ENCODE measurements at places on chromosomes 1 and 21.

DNA sequence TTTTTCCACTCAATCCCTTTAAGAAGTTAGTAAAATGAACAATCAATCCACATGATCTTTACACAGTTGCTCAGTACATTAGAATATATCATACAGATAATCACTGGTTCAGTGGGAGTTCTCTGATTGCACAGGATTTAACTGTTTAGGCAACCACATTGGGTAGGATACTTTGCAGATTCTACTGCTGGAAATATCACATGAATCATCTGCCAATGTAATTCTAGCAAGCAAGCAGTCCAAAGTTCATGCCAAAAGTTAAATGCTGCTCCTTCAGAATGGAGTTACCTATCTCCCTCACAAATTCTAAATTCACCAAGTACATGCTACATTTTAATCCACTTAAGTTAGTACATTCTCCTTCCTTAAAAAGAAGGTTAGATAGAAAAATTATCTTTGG lies 52.4 kb downstream of the NEGR1 start:
- no peak for DNase-seq

DNA sequence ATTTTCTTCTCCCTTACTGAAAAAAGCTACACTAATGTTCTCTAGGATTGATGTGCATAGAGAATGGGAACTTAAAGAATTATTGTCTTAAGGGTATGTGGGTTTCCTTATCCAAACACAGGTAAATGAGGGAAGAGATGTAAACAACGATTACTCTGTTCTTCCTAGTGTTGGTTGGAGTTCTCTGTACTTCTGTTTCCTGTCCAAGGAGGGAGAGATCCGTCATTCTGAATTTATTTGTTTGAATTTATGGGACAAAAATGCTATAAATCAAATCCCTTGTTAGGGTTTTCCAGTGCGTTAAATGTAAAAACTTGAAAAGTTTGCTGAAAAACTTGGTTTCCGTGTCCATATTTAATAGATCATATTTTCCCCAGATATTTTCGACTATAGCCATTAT lies 29.6 kb downstream of the LAMC1 start:
- no peak for DNase-seq

DNA sequence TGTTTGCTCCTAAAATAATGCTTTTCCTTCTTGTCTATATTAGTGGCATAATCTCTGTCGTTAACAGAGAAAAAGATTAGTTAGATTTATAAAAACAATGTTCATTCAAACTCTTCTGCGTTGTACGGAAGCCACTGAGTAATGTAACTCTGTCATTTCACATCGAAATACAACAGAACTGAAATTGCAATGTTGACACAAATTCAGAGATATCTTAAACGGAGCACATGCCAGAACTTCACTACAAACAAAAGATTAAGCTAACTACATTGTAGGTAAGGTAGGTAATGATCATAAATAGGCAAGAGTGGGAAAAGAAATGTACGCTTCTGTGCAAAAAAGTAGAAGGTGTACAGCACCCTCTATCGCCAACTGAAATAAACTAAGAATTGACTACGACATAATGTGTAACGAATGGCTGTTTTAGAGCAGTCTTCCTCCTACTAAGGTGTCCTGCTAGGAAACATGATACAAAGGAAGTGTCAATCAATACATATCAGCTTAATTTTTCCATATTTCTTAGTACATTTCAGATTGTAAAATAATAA lies 56.6 kb downstream of the PCNX2 start:
- no peak for DNase-seq

GRCh38 chr1:162070094-162070748 lies 730 bp downstream of the NOS1AP start:
- DNase-seq, result no peak

DNA sequence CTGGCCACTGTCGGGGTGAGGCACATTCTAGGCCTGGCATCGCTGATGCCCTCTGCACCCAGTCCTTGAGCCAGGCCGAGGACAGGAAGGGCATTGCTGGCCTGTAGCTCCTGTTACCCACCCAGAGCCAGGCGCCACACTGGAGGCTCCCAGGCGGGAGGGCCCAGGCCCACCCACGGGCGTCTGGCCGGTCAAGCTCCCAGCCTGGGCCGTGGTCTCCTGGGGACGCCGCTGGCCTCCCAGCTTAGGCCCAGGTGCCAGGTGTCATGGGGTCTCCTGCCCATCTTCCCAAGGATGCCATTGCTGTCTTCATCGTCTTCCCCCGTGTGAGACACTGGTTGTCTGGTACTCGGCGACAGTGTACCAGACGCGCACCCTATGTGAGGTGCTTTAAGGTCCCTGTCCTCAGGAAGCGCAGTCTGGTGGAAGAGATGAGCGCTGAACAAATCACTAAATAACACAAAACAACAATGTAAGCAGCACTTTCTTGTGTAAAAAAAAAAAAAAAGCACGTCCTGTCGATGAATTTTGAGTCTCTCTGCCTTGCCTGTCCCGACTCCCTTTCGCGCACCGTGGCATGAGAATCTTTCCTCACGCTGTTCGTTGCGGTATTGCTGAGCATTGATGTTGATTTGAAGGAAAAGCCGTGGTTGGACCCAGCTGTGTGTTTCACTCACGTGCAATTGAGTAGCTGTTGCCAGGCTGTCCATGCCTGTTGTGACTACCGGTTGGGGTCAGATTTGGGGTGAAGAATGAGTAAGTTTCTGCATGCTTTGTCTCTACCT lies 27.0 kb upstream of the TRAPPC10 start:
- DNase-seq, result no peak

DNA sequence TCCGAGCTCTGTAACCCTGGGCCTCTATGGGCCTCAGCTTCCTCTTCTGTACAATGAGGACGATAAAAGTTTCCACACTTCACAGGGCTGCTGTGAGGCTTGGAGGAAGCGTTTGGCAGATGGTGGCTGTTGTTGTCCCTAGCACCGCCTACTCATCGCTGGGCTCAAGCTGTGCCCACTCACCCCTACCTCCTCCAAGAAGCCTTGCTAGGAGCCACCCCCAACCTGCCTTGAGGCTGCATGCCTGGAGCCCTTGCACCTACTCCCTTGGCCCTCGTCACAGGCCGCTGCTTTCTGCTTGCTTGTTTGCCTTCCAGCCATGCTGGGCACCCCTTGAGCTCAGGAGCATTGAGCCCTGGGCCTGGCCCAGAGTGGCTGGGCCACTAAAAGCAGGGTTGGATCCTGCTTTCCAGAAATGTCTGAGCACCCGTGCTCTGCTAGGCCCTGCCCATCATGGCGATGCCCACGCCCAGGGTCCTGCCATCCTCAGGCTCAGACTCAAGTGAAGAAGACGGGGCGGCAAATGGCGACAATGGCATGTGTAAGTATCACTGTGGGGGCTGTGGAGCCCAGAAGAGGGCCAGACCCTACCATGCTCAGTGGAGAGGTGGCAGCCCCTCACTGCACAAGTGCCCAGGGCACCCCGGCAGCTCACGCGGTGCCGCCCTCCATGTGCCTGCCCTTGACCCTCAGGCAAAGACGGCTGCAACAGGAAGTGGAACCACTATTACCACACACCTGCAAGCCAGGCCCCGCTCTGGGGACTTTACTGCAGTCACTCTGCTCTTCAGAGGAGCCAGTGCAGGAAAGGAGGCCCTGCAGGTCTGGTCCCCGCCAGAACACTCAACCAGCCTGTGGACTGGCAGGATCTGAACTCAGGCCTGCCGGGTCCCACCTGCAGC lies 9.5 kb downstream of the SH3BGRL3 start:
- no peak for DNase-seq
